ENCODE measurements at places on chromosomes 4 and X.

GRCh38 chr4:87688316-87688715 lies 38.2 kb downstream of the DMP1 start:
- no peaks in the 10 kb centered on the region for H3K4me1 ChIP-seq
- peaks cover 40% of the 10 kb centered on the region for H3K36me3 ChIP-seq
- DNase-seq, result no peak
- H3K4me3 ChIP-seq, result no peak overlapping the region
- no peak overlapping the region for H3K27ac ChIP-seq

DNA sequence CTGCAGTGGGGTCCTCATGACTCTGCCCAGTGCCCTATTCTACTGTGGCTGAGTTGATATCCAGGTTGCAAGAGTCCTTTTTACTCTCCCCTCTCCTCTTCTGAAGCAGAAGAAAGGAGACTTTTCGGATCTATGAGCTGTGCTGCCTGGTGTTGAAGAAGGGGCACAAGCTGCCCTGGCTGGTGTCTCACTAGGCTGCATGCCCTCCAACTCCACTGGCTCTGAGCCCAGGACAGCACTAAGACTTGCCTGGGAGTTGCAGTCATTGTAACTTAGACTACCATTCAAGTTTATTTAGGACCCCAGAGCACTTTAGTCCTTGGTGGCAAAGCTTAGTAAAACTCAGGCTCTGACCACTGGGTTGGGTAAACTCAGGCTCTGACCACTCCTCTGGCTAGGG lies 89.4 kb downstream of the GABRB1 start:
- H3K36me3 ChIP-seq, result no peaks in the 10 kb centered on the region
- H3K27ac ChIP-seq, result no peak overlapping the region
- no peaks in the 10 kb centered on the region for H3K27me3 ChIP-seq
- H3K4me1 ChIP-seq, result no peaks in the 10 kb centered on the region
- DNase-seq, result no peak

DNA sequence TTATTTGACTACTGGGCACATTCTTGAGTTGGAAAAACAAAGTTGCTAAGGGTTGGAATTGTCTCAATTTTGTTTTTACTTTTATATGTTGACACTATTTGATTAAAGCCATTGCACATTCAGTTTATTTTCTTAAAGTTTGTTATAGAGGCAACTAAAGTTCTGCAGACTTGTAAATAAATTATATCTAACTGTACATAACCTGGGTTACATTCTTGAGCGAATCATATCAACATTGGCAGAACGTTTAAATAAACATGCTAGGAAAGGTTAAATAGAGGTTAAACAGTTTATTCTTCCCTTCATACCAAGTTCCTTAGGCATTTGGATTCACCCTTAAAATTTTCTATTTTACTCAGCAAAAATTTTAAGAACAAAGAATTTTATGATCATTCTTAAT lies 74.5 kb downstream of the UCHL1 start:
- no peak overlapping the region for H3K27ac ChIP-seq
- no peak overlapping the region for H3K4me3 ChIP-seq
- H3K27me3 ChIP-seq, result no peaks in the 10 kb centered on the region
- no peak for DNase-seq

GRCh38 chr4:54945838-54946237 lies 179.6 kb downstream of the KDR start:
- H3K4me3 ChIP-seq, result no peak overlapping the region
- no peaks in the 10 kb centered on the region for H3K36me3 ChIP-seq
- H3K4me1 ChIP-seq, result no peaks in the 10 kb centered on the region
- H3K27ac ChIP-seq, result no peak overlapping the region

- H3K4me1 ChIP-seq, result peaks cover 35% of the 10 kb centered on the region
- H3K4me3 ChIP-seq, result no peak overlapping the region
Measured at GRCh38 chrX:9611436-9612145, 146.7 kb downstream of the TBL1X start.

- H3K4me3 ChIP-seq, result no peak overlapping the region
- no peak overlapping the region for H3K27ac ChIP-seq
- peak; percentile 78 for DNase-seq
- H3K4me1 ChIP-seq, result 0 out of 2 replicates have a peak, but pooled peaks cover 3% of the 10 kb centered on the region
- no peaks in the 10 kb centered on the region for H3K36me3 ChIP-seq
- no peaks in the 10 kb centered on the region for H3K27me3 ChIP-seq
Measured at GRCh38 chrX:68732906-68733493, 85.5 kb downstream of the STARD8 start.

- no peak for DNase-seq
- no peaks in the 10 kb centered on the region for H3K36me3 ChIP-seq
- H3K4me3 ChIP-seq, result no peak overlapping the region
- H3K27me3 ChIP-seq, result peaks cover 31% of the 10 kb centered on the region
Measured at GRCh38 chr4:82213485-82214417, 160.0 kb downstream of the HNRNPD start.

DNA sequence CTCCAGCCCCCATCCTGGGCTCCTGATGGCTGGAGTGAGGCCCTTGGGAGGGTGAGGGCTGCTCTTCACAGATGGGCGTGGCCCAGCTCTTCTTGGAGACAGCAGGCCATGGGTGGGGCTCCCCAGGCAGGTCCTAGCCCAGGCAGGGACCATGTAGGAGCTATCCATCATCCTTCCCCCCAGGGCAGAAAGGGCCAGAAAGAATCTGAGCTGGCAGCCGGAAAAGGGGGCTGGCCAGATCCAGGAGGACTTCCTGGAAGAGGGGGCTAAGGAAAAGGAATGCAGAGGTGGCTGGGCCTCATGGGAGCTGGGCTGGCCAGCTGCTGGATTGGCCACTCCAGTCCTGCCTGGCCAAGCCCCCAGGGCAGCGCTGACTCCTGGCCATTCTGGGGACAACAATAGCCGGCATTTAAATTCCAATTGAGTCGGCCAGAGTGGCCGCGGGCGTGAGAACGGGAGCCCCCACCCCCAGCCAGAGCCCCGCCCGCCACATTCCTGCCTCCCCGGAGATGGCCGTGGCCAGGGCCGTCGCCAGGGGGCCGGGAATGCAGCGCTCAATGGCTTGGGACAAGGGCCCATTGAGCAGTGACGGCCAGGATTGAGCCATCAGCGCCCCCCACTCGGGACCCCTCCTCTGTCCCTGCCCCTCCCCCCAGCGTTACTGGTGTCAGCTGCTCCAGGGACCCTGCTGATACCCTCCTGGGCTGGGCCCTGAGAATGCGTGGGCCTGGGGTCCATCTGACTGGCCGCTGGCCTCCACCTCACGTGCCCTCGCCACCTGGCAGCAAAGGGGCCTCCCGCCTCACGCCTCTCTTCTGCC lies 15.1 kb upstream of the FGFR3 start:
- no peak overlapping the region for H3K4me3 ChIP-seq
- H3K36me3 ChIP-seq, result no peaks in the 10 kb centered on the region
- DNase-seq, result peak; percentile 91
- no peak overlapping the region for H3K27ac ChIP-seq
- no peaks in the 10 kb centered on the region for H3K27me3 ChIP-seq

DNA sequence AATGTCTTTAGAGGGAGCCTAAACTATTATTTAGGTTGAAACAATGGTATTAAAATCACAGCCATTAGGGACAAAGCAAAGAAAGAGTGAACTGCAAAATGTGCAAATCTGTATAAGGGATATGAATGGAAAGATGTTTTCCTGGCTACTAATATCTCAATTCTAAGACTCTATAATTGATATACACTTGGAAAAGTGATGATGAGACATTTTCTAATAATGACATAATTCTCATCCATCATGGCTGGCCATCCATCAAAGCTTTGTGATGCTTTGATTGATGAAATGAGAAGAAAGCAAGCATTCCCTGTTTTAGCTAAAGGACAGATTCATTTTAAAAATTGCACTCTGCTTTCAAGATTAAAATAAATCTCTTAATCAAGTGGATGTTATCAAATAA lies 965.5 kb upstream of the IGFBP7 start:
- no peaks in the 10 kb centered on the region for H3K27me3 ChIP-seq
- H3K36me3 ChIP-seq, result 0 out of 2 replicates have a peak, but pooled peaks cover 3% of the 10 kb centered on the region
- no peak for DNase-seq
- no peak overlapping the region for H3K27ac ChIP-seq
- H3K4me1 ChIP-seq, result no peaks in the 10 kb centered on the region
- no peak overlapping the region for H3K4me3 ChIP-seq

DNA sequence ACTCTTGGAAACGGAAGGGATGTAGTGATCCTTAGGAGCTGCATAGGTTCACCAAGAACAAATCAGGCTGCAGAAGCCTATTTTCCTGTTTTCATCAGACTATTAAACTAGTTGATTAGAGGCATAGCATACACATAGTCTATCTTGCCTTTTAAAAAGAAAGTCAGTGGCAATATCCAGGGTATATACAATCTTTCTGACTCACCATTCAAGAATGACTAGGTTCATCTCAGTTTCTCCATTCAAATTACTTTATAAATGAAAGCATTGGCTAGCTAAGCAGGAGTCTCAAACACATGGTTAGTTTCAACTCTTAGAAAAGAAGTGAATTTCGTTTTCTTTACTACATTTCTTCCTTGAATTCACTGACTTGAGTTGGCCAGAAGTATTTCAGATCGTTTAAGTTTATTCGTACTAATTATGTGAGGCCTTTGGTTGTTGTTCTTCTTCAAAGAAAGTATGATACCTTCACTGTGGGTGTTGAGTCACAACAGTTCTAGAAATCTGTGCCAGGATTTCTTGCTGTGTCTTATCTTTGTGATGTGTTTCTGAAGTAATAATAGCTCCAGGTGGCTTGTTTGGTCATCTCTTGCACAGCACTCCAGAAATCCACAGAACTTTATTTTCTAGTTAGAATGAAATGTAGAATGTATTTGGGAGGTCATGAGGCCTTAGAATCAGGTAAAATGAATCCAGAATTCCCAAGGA lies 88.2 kb downstream of the AWAT2 start:
- H3K4me3 ChIP-seq, result no peak overlapping the region
- DNase-seq, result no peak
- H3K27ac ChIP-seq, result no peak overlapping the region
- no peaks in the 10 kb centered on the region for H3K4me1 ChIP-seq
- H3K36me3 ChIP-seq, result no peaks in the 10 kb centered on the region
- H3K27me3 ChIP-seq, result no peaks in the 10 kb centered on the region

DNA sequence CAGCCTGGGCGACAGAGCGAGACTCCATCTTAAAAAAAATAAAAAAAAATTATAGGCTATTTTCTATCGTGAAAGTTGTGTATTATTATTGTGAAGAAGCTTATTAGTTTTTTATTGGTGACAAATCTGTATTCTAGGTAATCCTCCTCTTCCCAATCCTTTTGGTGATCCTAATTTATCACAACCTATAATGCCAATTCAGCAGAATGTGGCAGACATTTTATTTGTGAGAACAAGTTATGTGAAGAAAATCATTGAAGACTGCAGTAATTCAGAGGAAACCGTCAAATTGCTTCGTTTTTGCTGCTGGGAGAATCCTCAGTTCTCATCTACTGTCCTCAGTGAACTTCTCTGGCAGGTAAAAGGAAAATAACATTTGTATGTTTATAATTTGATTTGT lies 109.4 kb upstream of the DDX3X start:
- H3K27me3 ChIP-seq, result no peaks in the 10 kb centered on the region
- H3K4me3 ChIP-seq, result no peak overlapping the region
- DNase-seq, result no peak
- peaks cover 70% of the 10 kb centered on the region for H3K36me3 ChIP-seq
- H3K27ac ChIP-seq, result no peak overlapping the region

GRCh38 chr4:2691952-2692435 lies 64.1 kb downstream of the TNIP2 start:
- H3K4me1 ChIP-seq, result no peaks in the 10 kb centered on the region
- DNase-seq, result no peak
- H3K4me3 ChIP-seq, result no peak overlapping the region
- H3K27ac ChIP-seq, result 0 out of 2 replicates have a peak overlapping the region, but pooled peaks have one; percentile 29

GRCh38 chr4:164959896-164960295 lies 17.6 kb downstream of the TRIM61 start:
- no peak for DNase-seq
- H3K4me3 ChIP-seq, result no peak overlapping the region
- H3K4me1 ChIP-seq, result peaks cover 18% of the 10 kb centered on the region

DNA sequence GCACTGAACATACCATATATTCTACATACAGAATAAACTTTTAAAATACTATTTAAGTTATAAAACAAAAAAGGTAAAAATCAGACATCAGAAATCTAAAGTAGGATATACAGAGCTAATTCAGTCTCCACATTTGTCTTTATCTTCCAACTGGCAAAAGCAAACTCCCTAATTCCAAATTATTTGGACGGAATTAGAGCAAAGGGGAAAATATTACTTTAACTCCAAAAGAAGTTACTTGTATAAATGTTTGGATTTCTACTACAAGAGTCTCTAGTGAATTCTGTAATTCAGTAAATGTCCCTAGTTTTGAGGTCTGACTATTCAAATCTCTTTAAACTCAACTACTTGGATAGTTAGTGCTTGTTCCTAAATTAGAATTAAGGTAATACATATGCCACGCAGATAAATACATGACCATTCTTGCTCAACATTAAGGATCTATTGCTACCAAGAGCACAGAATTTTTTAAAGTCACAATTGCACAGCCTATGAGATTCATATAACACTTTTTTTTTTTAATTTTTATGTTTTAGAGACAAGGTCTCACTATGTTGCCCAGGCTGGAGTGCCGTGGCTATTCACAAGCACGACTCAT lies 7.3 kb downstream of the ZNF280C start:
- no peak overlapping the region for H3K27ac ChIP-seq
- no peaks in the 10 kb centered on the region for H3K27me3 ChIP-seq
- peaks cover 20% of the 10 kb centered on the region for H3K36me3 ChIP-seq
- DNase-seq, result no peak
- H3K4me3 ChIP-seq, result no peak overlapping the region

DNA sequence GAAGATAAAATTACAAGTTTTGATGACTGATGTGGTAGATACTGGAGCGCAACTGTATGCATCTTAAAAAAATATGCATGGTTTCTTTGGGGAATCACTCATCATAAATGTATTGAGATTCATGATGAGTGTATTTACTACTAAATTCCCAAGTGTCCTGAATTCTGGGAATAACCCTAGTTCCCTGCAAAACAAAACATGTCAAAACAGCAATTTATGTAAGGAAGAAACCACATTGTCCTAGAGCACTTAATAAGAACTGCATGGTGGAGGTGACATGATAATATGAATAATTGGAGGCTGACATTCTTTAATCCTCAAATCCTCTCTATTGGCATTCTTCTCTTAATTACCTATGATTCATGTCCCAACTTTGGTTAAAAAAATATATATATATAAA lies 1804.7 kb downstream of the STIM2 start:
- no peak for DNase-seq
- H3K27ac ChIP-seq, result no peak overlapping the region
- H3K4me1 ChIP-seq, result no peaks in the 10 kb centered on the region
- H3K36me3 ChIP-seq, result no peaks in the 10 kb centered on the region
